ENCODE measurements at places on chromosomes 3 and 15.

- DNase-seq, result no peak
These were observed 25.7 kb upstream of the GOLIM4 start for GRCh38 chr3:168121184-168122017.

- DNase-seq, result no peak
These were observed 188.9 kb downstream of the TLE3 start for GRCh38 chr15:69908590-69909420.

- DNase-seq, result no peak
These were observed 8.2 kb upstream of the ZNF660 start for GRCh38 chr3:44576613-44577012.

GRCh38 chr3:188294823-188295487, 141.0 kb downstream of the LPP start:
- peak; percentile 79 for DNase-seq

GRCh38 chr3:159144891-159145290, 343.0 kb downstream of the MFSD1 start:
- DNase-seq, result no peak

- DNase-seq, result no peak
These were observed 34.5 kb downstream of the UMPS start for GRCh38 chr3:124764746-124765145.

- DNase-seq, result no peak
These were observed 5.8 kb downstream of the CCR9 start for GRCh38 chr3:45892161-45892560.

GRCh38 chr3:18544146-18544545, 119.0 kb upstream of the SATB1 start:
- no peak for DNase-seq

DNA sequence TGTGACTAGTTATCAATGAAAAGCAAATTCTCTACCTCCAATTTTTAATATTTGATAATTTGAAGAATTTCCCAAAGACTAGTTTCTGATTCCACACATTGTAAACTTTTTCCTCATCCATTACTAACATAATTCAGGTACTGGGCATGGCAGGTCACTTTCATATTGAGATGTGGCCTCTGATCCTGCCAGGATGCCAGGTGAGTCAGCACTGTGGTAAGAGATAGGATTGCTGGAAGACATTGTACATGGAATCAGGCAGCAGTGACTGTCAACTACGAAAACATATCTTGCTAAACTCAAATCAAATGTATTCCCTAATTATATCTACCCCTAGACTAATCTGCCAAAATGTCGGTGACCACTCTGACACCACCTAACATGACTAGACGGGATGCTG, 33.2 kb upstream of the POU1F1 start:
- DNase-seq, result no peak

GRCh38 chr15:79157631-79158592, 67.3 kb upstream of the RASGRF1 start:
- no peak for DNase-seq

DNA sequence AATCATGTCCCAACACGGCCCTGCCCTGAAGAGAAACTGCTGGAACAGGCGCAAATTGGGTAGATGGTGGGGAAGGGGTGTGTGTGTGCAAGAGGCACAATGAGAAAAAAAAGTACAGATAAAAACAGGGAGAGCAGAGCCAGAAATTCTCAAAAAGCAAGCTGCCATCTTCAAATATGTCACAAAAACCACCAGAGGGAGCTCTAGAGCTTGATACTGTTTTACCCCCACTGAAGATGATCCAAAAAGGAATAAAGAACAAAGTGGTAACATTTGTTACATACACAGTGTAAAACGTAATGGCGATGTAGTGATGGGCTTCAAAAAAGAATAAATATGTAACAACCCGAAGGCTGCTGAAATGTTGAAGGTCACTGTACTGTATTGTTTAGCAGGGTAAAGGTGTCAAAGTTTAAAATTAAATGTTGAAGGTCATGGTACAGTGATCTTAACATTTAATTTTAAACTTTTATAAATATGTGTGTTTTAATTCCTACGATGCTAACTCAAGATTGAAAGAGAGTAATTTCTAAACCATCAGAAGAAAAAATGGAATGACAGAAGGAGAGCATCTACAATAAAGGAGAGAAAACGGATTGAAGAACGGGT, 6.0 kb downstream of the SNRPA1 start:
- DNase-seq, result no peak

DNA sequence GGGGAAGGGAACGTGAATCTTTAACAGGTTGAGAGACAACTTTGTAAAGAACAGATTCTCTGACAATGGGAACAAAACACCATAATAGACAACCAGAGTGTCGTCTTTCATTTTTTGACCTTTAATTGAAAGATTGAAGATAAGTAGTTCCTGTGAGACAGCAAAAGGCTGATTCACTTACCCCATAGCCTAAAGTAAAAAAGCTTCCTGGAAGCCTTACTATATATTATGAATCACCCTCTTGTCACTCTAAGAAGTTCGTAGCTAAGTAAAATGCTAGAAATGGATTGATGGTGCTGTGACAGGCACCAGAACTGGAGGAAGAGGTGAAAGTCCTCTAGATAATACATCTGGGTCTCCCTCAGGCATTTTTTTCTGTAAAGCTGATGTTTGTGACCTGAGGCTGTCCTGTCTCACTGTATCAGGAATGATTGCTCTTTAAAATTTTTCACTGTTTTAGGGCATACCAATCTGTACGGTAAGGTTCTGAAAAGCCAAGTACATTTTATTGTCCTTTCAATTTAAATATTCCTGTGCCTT, 824.6 kb upstream of the SEMA6D start:
- no peak for DNase-seq

DNA sequence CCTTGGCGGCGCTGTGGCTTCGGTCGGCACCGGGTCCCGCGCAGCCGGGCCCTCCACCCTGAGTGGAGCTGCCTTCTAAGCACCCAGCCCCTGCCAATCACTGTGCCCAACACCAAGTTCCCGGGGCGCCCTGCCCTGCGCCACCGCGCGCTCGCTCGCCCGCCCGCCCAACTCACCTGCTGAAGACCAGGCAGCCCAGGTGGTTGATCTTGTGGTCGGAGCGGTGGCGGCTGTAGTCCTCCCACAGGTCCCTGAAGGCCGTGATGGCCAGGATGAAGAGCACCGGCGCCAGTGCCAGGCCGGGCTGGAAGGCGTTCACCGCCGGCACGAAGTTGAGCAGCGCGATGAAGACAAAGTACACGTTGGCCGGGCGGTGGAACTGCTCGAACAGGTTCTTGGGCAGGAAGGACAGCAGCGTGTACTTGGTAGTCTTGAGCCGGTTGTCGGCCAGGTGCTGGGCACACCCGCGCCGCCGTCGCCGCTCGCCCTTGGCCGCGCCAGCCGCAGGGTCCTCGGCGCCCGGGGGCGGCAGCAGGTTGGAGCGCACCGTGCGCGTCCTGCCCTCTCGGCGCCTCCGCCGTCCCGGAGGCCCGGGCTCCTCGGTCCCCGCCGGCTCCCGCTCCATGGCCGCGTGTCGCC, 536 bp downstream of the ATP10A start:
- DNase-seq, result no peak

GRCh38 chr3:185796431-185797107, 28.3 kb downstream of the IGF2BP2 start:
- DNase-seq, result no peak

- peak; percentile 26 for DNase-seq
These were observed 366.0 kb downstream of the PTPRG start for GRCh38 chr3:61927332-61927731.

GRCh38 chr15:67758619-67759300, 66.5 kb upstream of the SKOR1 start:
- no peak for DNase-seq

- DNase-seq, result no peak
These were observed 619.8 kb upstream of the ZNF717 start for GRCh38 chr3:76405196-76405595.

GRCh38 chr3:74590620-74591262, 23.7 kb downstream of the CNTN3 start:
- DNase-seq, result no peak

GRCh38 chr3:48765376-48765775, 48.4 kb upstream of the IP6K2 start:
- no peak for DNase-seq

DNA sequence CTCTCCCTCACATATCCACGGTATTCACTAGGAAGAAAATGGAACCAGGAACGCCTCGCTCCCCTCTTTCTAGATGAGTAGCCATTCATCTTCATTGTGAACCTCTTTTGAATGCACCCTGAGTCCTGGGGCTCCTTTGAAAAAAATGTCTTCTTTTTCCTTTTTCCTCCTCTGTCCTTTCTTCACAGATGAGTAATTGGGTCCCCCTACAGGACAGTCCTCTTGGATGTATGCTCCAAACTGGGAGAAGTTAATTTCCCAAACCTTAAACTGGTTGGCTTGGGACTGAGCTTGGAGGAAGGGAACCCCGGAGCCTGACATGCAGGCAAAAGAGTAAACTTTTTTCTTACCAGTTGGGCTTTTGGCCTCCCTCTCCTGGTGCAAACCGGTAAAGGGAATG, 108.8 kb downstream of the DPH6 start:
- no peak for DNase-seq

DNA sequence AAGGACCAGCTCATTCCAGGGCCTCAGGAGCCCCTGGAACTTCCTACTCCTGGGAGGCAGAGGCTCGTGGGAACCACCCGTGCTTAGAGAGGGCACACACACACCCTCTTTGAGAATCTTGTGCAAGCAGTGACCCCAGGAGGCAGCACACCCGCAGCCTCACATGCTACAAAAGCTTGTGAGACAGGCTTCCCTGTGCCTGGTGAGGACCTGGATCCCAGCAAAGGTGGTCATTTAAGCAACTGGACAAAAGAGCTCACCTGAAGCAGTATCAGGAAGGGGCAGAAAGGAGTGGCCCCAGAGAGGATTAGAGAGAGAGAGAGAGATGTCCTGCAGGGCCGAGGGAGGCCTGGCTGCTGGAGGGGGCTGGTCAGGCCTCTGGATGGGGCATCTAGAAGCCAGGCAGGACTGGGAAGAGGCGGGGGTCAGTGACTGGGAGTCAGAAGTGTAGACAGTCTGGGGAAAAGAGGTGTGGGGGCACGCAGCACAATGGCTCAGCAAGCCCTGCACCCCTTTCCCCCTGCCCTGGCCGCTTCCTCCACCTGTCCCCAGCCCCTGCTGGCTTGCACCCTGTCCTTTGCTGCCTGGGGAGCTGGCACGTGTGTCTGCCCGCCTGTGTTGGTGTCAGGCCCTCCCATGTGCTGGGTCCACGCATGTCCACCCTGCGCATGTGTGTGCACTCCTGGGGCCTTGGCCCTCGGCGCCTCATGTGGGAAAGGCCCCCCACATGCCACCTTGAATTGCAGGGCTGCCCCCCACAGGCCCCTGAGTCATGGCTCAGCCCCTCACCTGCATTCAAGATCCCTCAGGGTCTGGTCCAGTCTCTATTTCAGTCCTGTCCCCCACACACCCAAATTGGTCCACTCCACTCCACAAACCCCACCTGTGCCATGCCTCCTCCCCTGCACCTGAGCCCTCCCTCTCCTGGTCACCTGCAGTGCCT, 36.9 kb downstream of the TSPAN3 start:
- no peak for DNase-seq

GRCh38 chr15:67775998-67776397, 49.3 kb upstream of the SKOR1 start:
- DNase-seq, result no peak

GRCh38 chr3:78893161-78893560, 874.6 kb downstream of the ROBO1 start:
- no peak for DNase-seq

GRCh38 chr3:99698932-99699331, 60.5 kb downstream of the COL8A1 start:
- no peak for DNase-seq

DNA sequence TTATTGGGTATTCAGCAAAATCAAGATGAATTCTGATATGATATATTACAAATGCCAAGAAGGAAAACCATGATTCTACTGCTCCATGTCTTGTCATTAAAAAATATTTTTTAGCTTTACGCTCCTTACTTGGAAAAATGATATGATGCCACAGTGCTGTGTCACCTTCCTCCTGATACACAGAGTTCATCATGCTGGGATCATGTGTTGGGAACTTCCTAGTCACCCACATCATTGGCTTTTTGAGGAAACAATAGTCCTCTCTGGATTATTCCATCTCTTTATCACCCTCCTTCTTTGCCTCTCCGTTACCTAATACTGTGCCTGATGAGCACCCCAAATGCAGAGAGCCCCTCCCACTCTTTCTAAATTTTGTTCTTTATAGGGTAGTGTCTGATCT, 94.3 kb upstream of the PFN2 start:
- DNase-seq, result no peak

GRCh38 chr3:7309641-7310102, 448.8 kb downstream of the GRM7 start:
- no peak for DNase-seq

DNA sequence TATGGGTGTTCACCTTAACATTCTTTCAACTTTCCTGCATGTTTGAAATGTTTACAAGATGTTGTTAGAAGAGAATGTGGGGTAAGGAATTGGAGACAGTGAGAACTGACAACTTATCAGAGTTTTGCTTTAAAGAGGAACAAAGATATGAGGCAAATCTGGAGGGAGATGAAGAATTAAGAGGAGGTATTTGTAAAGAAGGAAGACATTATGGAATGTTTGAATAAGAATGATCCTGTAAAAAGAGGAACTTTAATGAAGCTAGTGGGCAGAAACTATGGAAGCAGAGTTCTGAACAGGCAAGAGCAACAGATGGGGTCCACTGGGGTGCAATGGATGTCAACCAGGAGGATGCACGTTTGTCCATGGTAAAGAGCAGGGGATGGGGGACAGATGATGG, 27.7 kb downstream of the PLD1 start:
- DNase-seq, result no peak

GRCh38 chr15:29470794-29471193, 201.2 kb upstream of the NSMCE3 start:
- no peak for DNase-seq

- no peak for DNase-seq
These were observed 75.3 kb downstream of the HMG20A start for GRCh38 chr15:77495838-77496596.

DNA sequence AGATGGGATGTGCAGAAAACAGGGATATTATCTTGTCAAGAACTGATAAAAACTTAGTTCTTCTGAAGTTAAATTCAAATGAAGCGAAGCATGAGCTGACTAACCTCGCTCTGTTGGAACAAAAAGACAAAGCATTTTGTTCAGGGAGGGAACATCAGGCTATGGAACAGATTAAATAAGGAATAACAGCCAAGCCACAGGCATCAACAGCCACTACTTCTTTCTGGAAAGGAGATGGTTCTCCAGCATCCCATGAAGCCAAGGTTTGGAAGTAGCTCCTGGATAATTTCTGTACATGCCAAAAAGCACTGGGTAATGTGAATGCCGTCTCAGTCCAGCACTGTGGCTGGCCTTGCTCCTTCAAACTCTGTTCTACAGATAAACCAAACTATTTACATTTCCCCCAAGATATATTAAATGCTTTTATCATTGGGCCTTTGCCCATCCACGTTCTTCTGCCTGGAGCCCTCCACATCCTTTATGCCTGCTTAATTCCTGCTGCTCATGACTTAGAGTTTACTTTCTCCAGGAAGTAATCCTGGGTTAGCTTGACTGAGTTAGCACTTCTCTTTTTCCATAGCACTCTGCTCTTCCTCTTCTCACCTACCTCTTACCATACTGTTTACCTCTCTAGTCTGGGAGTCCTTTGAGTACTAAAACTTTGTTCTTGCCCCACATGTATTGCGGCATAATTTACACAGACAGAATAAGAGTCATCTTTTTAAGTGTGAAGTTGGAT, 232.0 kb downstream of the CLSTN2 start:
- no peak for DNase-seq
